ENCODE measurements at places on chromosomes 13 and 19.

DNA sequence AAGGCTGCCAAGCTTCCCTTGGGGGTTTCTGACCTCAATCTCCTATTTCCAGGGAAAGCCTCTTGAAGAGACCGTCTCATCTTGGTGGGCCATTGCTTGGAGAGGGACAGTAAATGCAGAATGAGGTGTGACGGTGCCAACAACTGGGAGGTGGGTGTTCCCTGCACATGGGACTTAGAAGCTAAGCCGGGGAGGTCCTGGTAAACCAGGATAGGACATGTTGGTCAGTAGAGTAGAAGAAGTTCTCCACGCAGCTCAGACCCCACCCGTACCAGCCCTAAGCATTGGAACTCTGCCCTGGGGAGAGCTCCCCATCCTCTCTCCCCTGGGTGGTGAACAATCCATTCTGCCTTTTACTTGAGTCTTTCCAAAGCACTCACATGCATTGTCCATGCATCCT, 92.0 kb downstream of the SOX1 start:
- DNase-seq, result no peak

DNA sequence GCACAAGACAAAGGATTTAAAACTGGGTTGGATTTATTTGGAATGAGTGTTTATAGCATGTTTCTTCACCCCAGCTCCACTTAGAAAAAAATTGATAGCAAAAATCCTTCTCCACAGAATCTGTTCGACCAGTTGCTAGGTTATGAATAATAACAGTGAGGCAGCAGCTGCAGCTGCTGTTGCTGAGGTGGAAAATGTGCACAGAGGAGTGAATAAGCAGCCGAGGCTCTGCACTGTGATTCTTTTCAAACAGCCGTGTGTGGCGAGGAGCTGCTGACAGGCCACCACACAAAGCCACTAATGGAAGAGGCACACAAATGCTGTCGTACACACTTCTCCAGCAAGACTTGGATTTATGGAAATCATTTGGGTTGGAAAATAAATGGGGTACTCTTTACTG, 6.4 kb upstream of the RASL11A start:
- DNase-seq, result no peak

- no peak for DNase-seq
Measured at GRCh38 chr19:33508941-33509614, 12.5 kb downstream of the PEPD start.

DNA sequence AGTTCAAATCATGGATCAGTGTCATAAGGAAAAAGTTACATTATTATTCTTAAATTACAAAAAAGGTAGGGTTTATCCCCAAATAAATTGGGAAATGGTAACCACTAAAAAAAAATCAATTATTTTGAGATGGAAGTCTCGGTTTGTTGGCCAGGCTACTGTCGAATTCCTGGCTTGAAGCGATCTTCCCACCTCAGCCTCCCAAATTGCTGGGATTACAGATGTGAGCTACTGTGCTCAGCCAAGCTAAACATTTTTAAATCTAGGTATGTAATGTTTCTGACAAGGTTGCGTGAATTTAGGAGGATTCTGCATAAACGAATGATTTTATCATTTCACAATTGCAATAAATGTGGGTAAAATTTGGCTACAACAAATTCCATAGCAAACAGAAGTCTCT, 2.0 kb downstream of the NAA16 start:
- DNase-seq, result no peak

DNA sequence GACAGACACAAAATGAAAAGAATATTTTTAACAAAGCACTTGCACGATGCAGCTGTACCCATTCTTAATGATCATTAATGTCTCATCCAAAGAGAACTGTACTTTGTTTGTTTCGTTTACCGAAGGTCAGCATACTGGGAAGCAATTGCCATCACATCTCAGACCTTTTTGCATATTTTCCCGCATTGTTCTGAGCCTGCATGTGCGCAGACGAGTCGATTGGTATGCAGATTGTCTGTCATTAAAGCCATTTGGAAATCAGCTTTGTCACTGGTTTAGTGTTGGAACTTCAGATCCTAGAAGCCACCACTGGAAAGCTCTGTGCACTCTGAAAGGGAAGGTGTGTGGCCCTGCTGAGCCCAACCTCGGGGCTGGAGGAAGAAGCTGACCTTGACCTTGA, 15.6 kb downstream of the SPACA7 start:
- no peak for DNase-seq
